ENCODE measurements at places on chromosomes 3 and 15.

DNA sequence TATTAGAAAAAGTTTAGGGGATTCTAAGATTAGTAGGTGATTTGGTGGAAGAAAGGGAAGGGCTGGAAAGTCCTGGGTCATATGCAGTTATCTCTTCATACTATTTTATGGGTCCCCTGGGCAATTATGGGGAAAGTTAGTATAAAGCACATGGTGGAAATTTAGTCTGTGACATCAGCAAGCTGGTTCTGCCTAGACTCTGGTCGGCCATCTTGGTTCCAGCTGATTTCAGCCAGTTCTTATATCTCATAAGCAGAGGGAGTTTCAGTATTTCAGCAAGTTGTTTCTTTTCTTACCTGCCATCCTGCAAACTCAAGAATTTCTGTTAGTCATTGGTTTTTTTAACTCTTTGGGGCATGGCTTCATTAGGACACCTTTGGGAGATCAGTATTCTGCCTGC, 1.0 kb upstream of the LYZL4 start:
- DNase-seq: no peak

DNA sequence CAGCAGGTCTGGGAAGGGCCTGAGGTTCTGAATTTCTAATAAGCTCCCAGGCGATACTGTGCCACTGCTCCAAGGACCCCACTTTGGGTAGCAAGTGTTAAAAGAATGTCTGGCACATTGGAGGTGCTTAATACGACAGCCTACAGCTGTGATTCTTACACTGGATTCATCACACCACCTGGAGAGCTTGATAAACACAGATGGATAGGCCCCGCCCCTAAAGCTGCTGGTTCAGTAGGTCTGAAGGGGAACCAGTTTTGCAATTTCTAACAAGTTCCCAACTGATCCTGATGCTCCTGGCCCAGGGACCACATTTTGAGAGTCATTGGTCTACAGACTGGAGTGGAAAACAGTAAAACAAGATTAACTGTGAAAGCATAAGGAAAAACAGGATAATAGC, 124.8 kb upstream of the ST8SIA2 start:
- no peak for DNase-seq

- DNase-seq: peak; percentile 2
These were observed 190.6 kb downstream of the SHQ1 start for GRCh38 chr3:72657666-72658065.

GRCh38 chr3:143119009-143119914, at the start of gene CHST2:
TSS of gene CHST2 (plus strand) at chr3:143119771. CDS start at chr3:143120817, 1,046 bp downstream.
- DNase-seq: peak; percentile 44

DNA sequence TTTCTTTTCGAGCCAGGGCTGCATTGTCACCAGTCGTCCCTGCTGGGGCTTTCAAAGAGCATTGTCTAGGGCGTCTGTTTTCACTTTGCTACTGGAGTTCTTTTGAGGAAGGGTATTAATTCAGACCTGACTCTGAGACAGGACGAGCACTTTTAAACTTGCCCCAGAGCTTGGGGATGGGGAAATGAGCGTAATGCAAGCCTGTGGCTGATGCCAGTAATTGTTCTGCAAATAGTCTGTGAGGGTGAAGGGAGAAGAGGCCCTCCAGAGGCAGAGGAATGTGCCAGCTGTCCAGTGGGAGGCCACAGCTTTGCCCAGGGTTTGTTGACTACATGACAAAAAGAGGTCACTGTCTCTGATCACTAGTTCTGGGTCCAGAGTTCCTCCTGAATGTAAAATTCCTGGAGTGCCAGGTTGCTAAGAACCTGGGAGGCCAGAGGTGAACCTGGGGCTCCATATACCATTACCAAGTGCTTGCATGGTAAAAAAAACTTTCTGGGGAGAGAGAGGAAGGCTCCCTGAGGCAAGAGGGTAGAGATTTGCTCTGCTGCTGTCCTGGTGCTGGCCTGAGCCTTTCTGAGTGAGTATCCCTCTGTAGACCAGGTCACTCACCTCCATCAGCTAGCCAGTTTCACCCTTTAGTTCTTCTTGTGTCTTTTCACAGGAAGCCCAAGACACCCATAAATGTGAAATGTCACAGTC, 14.8 kb downstream of the EEFSEC start:
- no peak for DNase-seq

DNA sequence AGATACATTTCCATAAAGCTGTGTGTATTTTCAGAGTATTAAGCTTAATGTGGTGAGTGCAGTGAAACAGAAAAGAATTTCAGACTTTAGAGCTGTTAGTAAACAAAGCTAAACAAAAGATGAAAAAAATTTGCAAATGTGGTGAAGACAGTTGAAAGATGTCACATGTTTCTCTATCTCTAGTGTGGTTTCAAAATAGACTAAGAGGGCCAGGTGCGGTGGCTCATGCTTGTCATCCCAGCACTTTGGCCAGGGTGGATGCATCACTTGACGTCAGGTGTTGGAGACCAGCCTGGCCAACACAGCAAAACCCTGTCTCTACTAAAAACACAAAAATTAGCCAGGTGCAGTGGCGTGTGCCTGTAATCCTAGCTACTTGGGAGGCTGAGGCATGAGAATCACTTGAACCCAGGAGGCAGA, 466.0 kb upstream of the NR2F2 start:
- no peak for DNase-seq

DNA sequence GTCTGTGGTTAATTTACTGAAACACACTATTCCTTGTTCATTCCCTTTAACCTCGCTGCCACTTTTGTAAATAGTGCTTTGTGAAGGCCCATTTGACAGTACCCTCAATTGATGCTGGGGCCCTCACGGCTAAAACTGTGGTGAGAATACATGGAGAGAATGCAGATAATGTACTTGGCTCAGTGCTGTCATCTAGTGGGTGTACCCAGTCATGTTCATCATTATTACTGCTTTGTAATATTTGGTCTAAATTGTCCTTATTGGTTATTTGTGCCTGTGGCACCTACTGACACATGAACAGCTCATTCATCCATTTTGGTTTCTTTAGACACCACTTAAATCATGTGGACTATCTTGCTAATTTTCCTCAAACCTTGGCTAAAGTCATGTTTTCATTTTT, 543.6 kb downstream of the EDEM1 start:
- no peak for DNase-seq

GRCh38 chr15:63043335-63044076, 959 bp downstream of the TPM1 start:
- no peak for DNase-seq

- DNase-seq: no peak
These were observed 253.7 kb downstream of the IL5RA start for GRCh38 chr3:2856138-2857133.

DNA sequence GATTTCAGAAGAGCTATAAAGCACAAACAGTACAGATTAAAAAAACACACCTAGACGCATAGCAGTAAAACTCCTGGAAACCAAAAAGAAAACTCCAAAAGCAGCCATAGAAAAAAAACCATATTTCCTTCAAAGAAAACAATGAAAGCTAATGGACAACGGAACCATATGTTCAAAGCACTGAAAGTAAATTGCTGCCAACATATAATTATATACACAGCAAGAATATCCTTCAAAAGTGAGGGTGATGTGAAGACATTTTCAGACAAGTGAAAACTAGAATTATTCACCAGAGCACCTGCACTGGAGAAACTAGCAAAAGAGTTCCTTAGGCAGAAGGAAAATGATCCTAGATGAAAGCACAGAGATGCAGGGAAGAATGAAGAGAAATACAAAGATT, 58.2 kb upstream of the PCSK6 start:
- DNase-seq: no peak

DNA sequence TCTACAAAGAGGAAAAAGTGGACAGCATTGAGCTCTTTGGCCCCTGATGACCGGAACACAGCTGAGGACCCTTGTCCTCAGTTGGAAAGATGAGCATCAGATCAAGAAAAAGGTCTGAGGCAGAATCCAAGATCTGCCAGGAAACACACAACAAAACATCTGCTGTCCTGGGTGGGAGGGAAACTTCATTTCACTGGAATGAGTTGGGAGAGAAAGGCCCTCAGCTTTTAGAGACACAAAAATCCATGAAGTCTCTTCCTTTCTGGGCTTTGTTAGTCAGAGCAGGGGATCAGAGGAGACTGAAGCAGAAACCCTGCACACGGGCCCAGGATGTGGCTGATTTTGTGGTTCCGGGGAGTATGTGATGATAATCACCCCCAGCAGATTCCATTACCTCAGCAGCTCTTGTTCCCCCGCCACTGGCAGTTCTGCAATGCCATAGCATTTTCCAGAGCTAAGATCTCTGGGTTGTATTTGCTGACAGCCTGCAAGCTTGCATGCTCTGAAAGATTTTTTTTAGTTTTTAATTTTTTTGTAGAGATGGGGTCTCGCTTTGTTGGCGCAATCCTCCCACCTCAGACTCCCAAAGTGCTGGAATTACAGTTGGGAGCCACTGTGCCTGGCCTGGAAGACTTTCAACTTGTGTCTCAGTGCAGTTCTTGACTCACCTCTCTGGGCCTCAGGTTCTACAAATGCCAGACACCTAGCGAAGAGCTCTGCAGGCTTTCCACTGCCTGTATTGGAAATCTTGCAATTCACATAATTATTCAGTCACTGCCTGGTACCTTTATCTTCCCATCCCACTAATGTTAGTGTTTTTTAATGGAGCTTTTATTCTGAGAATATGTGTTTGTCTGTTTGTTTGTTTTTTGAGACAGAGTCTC, 5.8 kb upstream of the TATDN2 start:
- DNase-seq: peak; percentile 45

DNA sequence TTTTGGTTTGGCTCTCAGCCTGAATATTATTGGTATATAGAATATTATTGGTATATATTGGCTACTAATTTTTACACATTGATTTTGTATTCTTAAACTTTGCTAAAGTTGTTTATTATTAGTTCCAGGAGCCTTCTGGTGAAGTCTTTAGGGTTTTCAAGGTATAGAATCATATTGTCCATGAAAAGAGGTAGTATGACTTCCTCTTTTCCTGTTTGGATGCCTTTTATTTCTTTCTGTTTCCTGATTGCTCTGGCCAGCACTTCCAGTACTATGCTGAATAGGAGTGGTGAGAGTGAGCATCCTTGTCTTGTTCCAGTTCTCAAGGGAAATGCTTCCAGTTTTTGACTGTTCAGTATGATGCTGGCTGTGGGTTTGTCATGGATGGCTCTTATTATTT, 107.3 kb upstream of the LIPC start:
- no peak for DNase-seq

GRCh38 chr3:88189361-88189810, 39.6 kb downstream of the C3orf38 start:
- DNase-seq: no peak

GRCh38 chr3:17741621-17742101, 770 bp downstream of the TBC1D5 start:
- no peak for DNase-seq

GRCh38 chr3:194300382-194300758, 50.8 kb downstream of the CPN2 start:
- no peak for DNase-seq
